ENCODE measurements at places on chromosomes 16 and 17.

- no peak for DNase-seq
Observed at GRCh38 chr16:3596101-3596861, 15.1 kb downstream of the SLX4 start.

GRCh38 chr16:69544088-69544487 lies 21.7 kb upstream of the NFAT5 start:
- DNase-seq = no peak

DNA sequence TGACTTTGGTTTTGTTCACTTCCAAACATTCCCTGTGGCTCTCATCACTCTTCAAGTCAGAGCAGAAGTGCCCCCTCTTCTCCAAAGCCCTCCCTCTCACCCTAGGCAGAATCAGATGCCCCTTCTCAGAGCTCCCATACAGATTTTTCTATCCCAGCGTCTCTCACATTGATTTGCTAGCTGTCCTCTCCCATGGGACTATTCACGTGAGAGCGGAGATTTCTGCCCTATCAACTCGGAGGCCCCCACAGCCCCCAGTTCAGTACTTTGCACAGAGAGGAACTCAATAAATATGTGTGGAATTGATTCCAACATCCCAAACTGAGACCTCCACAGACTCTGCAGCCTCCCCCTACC lies 182.6 kb downstream of the C16orf78 start:
- DNase-seq = no peak

- peak; percentile 20 for DNase-seq
Observed at GRCh38 chr16:84553873-84554399, 49.5 kb upstream of the MEAK7 start.

- no peak for DNase-seq
Observed at GRCh38 chr16:20249211-20249610, 78.1 kb downstream of the GP2 start.

DNA sequence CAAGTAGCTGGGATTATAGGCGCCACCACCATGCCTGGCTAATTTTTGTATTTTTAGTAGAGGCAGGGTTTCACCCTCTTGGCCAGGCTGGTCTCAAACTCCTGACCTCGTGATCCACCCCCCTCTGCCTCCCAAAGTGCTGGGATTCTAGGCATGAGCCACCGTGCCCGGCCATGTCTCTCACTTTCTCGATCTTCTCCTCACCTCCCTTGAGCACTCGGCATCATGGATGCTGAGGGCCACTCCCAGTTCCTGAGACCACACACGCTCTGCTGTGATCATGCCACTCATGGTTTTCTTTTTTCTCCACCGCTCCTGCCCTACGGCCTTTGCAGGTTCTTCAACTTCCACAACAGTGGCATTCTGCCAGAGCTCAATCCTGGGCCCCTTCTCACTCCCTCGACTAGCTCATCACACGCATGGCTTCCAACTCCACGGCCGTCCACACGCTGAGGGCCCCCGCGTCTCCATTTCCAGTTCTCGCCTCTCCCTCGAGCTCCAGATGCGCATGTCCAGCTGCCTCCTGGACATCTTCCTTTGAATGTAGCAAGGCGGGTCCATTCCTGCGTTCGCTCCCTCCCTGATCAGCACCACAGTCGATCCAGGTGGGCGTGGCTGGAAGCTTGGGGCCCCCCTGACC lies 5.5 kb upstream of the NCBP3 start:
- no peak for DNase-seq

- DNase-seq = no peak
Observed at GRCh38 chr17:39270923-39271322, 45.2 kb upstream of the STAC2 start.

GRCh38 chr17:57983446-57983845 lies 4.6 kb downstream of the VEZF1 start:
- no peak for DNase-seq

DNA sequence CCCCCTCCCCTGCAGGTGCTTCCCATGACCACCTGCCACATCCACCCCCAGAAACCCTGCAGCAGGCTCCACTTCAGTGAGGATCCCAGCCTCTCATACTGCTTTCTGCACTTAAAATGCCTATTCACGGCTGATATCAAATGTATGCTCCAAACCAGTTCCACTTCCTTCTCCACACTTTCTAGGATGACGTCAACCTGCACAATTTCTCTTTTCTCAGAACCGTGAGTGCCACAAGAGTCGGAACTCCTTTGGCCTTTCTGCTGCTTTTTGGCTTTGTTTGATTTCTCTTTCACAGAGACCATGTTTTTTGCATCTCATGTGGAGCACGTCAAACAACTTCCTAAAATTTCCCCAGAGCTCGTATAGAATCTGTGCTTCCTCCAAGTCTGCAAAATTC lies 378.8 kb upstream of the TNRC6C start:
- DNase-seq = no peak

- no peak for DNase-seq
Observed at GRCh38 chr16:68335175-68335574, 24.4 kb downstream of the PRMT7 start.

DNA sequence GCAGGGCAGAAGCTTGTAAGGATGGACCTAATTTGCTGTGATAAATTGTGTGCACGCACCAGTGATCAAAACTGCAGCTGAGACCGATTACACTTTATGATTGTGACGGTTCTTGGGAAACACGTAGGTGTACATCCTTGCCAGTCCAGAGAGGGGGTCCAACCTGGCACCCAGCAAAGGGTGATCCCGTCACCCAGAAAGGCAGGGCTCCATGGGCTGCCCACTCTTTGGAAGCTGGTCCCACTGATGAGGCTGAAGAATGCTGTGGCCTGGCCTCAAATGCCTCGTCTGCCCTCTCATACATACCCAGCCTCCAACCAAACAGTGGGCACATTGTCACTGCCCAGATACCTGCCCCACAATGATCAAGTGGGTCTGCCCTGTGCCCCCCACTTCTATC lies 132.0 kb downstream of the C16orf78 start:
- DNase-seq = no peak

GRCh38 chr16:81873843-81874752 lies 95.0 kb downstream of the PLCG2 start:
- peak; percentile 12 for DNase-seq

GRCh38 chr17:38900978-38901656 lies 24.3 kb upstream of the LASP1NB start:
- no peak for DNase-seq

DNA sequence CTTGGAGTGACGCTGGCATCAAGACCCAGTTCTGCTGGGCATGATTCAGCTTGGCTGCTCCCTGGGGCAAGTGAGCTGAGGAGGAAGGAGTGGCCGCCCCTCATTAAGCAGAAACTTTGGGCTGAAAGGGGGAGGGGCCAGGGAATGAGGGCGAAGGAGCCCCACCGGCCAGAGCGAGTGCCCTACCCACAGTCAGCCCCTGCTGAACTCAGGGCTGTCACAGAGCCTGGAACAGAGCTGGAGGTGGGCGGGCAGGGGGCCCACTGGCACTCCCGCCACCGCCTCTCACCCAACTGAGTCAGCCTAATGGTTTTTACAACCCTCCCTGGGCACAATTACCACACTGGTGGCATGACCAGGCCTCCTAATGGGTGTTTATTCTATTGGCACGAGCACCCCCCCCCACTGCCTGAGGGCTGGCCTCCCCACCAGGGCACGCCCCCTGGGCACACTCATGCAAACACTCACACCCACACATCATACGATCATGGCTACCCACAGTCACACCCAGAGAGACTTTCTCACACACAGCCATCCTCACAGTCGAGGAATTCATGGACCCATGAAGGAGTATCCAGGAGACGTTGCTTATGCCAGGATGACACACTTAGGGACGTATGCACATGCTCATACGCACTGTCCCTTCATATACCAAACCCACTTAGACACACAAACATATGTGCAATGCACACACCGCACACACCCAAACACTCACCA lies 19.2 kb downstream of the UNC119 start:
- DNase-seq = no peak

- no peak for DNase-seq
Observed at GRCh38 chr17:10516065-10516464, 2.3 kb downstream of the MYH1 start.

DNA sequence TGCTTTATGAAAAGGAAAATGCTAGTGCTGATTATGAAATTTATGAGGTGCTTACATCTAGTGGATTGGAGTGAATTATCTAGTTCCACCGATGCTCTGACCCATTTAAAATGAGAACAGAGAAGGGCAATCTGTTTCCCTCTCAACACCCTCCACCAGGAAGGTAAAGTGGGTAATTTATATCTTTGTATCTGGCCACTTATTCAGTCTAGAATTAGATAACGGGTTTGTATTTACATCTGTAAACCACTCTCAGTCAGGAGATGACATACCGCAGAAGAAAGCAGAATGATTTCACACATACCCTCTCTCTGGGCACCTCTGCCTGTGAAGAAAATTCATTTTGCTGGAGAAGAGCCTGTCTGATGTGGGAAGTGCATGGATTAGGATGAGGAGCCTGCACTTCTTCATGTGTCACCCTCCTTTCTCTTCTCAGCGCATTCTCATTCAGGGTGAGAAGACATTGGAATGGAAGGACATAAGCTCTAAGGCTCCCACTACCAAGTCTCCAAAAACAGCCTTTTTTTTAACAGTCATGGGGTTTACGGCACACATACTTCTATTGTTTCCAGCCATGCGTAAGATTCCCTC lies 646.7 kb upstream of the SALL1 start:
- DNase-seq = no peak

- DNase-seq = no peak
Observed at GRCh38 chr16:87161822-87162676, 155.1 kb downstream of the C16orf95 start.

- no peak for DNase-seq
Observed at GRCh38 chr17:34758718-34759117, 179.3 kb downstream of the TMEM132E start.

- no peak for DNase-seq
Observed at GRCh38 chr17:29579866-29580771, 9.3 kb downstream of the GIT1 start.

DNA sequence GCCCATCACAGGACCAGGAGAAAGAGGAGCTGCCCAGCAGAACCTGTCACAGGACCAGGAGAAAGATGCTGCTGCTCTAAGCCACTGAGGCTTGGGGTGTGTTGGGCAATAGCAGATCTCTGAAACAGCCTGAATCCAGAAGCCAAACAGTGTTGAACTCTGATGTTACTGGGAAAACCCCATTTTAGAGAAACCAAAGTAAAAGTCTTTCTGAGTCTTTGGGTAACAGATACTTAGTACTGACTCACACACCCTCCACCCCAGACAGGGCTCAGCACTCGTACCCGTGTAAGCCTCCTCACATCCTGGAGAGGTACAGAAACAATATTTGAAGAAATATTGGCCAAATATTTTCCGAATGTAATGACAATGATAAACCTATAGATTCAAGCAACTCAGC lies 82.8 kb upstream of the GNG13 start:
- no peak for DNase-seq

DNA sequence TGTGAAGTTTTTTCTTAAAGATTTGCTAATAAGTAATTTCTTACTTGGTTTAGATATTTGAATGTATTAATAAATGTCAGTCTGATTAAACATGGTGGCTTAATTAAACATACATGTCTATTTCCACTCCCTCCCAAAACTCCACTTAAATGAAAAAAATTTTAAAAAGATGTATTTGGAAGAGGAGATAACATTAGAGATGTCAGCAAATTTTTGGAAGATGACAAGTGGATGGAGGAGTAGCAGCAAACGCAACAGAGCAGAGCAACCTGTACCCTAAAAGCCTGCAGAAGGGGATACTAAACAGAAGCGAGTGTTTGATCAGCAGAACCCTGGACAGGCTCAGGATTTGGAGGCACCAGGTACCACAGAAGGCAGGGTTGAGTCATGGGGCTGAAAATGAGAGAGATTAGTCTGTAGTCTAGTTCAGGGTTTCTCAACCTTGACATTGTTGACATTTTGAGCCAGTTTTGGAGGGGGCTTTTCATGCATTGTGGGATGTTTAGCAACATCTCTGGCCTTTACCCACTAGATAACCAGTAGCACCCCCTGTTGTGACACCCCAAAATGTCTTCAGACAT lies 17.8 kb downstream of the LUC7L3 start:
- no peak for DNase-seq

DNA sequence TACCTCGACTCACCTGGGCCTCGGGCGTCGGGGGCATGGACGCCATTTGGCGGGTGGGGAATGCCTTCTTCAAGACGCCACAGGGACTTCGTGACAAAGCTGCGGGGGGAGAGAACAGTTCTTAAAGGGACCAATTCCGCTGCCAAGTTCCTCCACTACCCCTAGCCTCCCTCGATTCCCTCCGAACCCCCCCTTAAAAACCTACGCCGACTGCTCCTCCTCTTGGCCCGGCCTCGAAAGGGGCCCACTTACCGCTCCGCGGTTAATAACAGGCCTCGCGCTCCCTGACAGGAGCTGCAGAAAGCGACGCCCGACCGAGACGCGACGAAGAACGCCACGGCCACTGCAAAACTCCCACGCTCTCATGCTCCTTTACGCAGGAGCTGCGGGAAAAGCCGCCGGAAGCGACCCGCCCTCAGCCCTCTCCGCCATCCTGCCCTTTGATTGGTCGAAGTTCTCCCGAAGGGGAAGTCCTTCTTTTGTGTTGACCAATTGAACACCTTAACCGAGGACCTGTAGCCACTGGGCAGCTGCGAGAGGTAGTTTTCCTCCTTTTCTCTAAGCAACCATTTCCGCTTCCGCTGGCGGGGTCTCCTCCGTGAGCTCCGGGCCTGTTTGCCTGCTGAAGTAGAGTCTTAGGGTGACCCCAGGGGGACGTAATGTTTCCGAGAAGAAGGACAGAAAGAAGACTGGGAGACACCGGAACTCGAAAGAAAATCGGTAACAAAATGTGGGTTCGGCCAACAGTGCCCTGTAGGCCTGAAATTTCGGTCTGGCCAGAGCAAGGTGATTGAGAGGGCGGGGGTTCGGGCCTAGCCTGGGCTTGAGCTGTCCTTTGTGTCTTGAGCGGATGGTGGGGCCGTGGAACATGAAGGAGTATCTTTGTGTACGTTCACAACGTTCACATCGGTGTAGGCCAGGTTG lies at the start of the genes NAA60 and ZNF597:
NAA60 (plus strand) TSS at position 573 of the 924 bp plus-strand sequence. CDS start 32,548 bp downstream, outside the sequence.
ZNF597 (minus strand) TSS at position 397 of the 924 bp plus-strand sequence; CDS start at position 46, 351 bp downstream.
- peak; percentile 60 for DNase-seq

DNA sequence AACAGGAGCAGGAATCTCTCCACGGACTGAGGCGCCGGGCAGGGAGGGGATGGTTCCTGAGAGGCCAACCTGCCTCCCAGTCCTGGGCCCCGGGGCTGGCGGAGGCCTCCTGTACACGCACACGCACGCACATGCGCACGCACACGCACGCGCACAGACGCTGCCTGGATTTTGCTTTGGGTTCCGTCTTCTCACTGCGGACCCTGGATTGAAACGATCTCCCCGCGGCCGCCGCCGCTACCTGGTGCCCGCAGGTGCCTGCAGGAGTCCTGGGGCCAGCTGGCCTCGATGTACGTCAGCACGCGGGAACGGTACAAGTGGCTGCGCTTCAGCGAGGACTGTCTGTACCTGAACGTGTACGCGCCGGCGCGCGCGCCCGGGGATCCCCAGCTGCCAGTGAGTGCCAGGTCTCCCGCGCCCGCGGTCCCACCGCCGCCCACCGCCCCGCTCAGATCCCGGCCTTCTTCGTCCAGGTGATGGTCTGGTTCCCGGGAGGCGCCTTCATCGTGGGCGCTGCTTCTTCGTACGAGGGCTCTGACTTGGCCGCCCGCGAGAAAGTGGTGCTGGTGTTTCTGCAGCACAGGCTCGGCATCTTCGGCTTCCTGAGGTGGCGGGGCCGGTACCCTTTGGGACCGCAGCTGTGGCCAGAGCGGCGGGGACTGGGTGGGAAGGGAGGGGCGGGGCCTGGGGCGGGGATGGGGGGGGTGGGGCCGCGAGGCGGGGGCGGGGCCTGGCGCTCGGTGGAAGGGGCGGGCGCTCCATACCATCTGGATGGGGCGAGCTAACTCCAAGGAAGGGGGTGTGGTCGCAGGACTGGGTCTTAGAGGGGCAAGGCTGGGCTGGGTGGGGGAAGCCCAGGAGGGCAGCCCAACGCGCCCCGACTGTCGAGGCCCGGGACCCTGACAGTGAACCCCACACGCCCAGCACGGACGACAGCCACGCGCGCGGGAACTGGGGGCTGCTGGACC lies 12.3 kb downstream of the CES4A start:
- DNase-seq = no peak
